Renal cortical epithelial cell (primary cell): ENCODE measurements at places on chromosomes 5 and 9. TPM values are rescaled to one million over a fixed set of nuclear protein-coding genes. Genes with fewer than 3 reads are reported as not detected.

Gene GCNT1
- total RNA-seq, result 25.0 and 130 TPM in 2 replicates

Gene PKD2L2
- 0.05 TPM in 1 of 2 replicates, not detected in the other for total RNA-seq

Gene RNF208
- 1.2 TPM in 1 of 2 replicates, not detected in the other for total RNA-seq

Gene IGIP
- total RNA-seq, result 4.5 and 17.2 TPM in 2 replicates

Gene CYSRT1
- total RNA-seq, result 0.20 and 0.87 TPM in 2 replicates

Gene SGCD
- under 0.01 and 0.35 TPM in 2 replicates for total RNA-seq

Gene STPG3
- total RNA-seq, result not detected in 2 replicates

Gene HAVCR2
- 2.0 and 8.2 TPM in 2 replicates for total RNA-seq
